Fibroblast of lung (primary cell): ENCODE measurements at places on chromosomes 6 and 20.

DNA sequence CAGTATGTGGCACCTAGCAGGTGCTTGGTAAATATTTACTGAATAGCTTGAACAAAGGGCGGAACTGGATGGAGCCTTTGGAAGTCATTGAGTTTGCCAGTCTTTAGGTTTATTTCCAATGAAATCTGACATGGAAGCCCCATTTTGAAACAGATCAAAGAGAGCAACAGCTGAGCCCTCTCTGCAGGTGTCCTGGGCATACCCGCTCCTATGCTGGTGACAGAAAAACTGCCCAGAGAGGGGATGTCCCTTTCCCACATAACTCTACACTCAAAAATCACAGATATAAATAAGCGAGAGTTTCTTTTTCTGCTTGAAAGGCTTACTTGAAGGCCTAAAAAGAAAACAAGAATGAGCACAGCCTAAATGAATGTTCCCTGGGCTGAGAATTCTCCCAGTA lies 53.0 kb upstream of the RALY start:
- H3K27me3 ChIP-seq = no peaks in the 10 kb centered on the region
- H3K36me3 ChIP-seq = no peaks in the 10 kb centered on the region
- H3K4me3 ChIP-seq = no peak overlapping the region
- DNase-seq = no peak
- H3K4me1 ChIP-seq = no peaks in the 10 kb centered on the region

GRCh38 chr20:57024849-57025248 lies 241.6 kb downstream of the BMP7 start:
- H3K36me3 ChIP-seq = no peaks in the 10 kb centered on the region
- no peak for DNase-seq
- H3K27me3 ChIP-seq = no peaks in the 10 kb centered on the region
- H3K4me3 ChIP-seq = no peak overlapping the region

DNA sequence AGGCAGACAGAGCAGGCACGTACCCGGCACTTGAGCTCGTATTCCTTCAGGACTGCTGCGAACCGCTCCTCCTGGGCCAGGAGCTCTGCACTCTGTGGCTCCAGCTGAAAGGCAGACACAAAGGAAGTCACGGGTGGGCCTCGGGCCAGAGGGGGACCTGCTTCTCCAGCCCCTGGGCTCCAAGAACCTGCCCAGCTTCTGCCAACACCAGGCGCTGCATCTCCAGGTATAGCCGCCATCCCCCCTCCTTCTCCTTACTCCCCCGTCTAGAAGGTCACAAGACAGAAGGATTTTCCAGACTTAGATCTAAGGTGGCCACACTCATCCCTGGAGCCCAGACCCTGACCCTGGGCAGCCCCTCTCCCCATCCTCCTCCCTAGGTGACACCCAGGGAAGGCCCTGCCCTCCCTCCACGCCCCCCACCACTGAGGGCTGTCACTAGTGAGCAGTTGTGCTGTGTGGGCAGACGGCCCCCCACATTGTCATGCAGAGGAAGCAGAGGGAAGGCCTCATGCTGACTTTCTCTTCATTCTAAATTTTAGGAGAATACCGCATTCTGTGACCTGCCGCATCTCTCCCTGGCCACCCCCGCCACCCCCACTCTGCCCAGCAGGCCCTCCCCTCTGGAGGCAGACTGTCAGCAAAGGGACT lies 81.9 kb downstream of the GINS1 start:
- no peak overlapping the region for H3K4me3 ChIP-seq
- H3K4me1 ChIP-seq = no peaks in the 10 kb centered on the region
- no peak overlapping the region for H3K27ac ChIP-seq
- H3K36me3 ChIP-seq = peaks cover 4% of the 10 kb centered on the region
- DNase-seq = no peak

DNA sequence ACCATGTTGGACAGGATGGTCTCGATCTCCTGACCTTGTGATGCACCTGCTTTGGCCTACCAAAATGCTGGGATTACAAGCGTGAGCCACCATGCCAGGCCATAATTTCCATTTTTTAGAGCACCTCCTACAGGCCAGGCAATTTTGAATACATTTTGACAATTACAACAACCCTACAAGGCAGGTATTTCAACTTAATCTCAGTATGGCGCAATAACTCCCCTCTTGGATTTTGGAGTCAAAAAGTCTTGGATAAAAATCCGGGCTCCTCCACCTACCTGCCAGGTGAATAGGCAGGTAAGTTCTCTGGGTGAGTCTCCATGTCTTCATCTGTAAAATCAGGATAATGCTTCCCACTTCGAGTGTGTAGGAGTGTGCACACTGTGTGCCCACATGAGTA lies 39.5 kb upstream of the TFAP2C start:
- no peaks in the 10 kb centered on the region for H3K27me3 ChIP-seq
- H3K4me1 ChIP-seq = no peaks in the 10 kb centered on the region
- no peak overlapping the region for H3K4me3 ChIP-seq

- no peak overlapping the region for H3K27ac ChIP-seq
- DNase-seq = no peak
These were observed 33.8 kb downstream of the ADGRF1 start for GRCh38 chr6:47008397-47008763.

- DNase-seq = no peak
- no peak overlapping the region for H3K4me3 ChIP-seq
- H3K27me3 ChIP-seq = no peaks in the 10 kb centered on the region
- H3K36me3 ChIP-seq = no peaks in the 10 kb centered on the region
- no peaks in the 10 kb centered on the region for H3K4me1 ChIP-seq
- no peak overlapping the region for H3K27ac ChIP-seq
These were observed 45.2 kb downstream of the DEFB114 start for GRCh38 chr6:49918787-49919186.

DNA sequence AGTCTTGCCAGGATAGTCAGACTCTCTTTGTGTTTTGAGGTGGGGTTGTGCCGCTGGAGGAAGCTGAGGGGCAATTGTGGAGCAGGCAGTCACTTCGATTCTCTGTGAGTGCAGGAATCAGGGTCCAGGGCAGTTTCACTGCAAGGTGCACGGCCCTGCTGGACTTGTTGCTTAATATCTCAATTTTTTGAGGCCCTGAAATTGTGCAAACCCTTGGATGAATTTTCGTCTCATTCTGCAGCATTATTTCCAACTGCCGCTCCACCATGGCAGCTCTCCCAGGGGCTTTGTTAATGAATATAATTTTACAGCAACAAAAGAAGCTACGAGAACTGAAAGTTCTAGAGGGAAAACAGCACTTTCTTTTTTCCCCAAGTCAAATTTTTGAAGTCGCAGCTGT lies 531.9 kb downstream of the QKI start:
- H3K4me1 ChIP-seq = peaks cover under 1% of the 10 kb centered on the region
- H3K27me3 ChIP-seq = no peaks in the 10 kb centered on the region
- H3K4me3 ChIP-seq = no peak overlapping the region
- H3K27ac ChIP-seq = no peak overlapping the region
- no peak for DNase-seq

- no peaks in the 10 kb centered on the region for H3K27me3 ChIP-seq
- no peak overlapping the region for H3K27ac ChIP-seq
- no peaks in the 10 kb centered on the region for H3K4me1 ChIP-seq
- H3K36me3 ChIP-seq = no peaks in the 10 kb centered on the region
These were observed 141.3 kb downstream of the FUT9 start for GRCh38 chr6:96157018-96157565.

GRCh38 chr6:135282395-135282794 lies 101.3 kb downstream of the MYB start:
- no peak for DNase-seq
- no peaks in the 10 kb centered on the region for H3K4me1 ChIP-seq
- H3K4me3 ChIP-seq = no peak overlapping the region
- H3K27me3 ChIP-seq = no peaks in the 10 kb centered on the region
- no peak overlapping the region for H3K27ac ChIP-seq
- H3K36me3 ChIP-seq = no peaks in the 10 kb centered on the region
